ENCODE measurements at places on chromosomes 11 and 22.
A peak's percentile ranks its signal among the peaks of the same experiment; 100 is the strongest.

- DNase-seq = no peak
Observed at GRCh38 chr22:37058917-37059701, 7.6 kb downstream of the KCTD17 start.

GRCh38 chr11:60757231-60757800 lies 649 bp downstream of the MS4A15 start:
- no peak for DNase-seq

GRCh38 chr11:1480191-1480554 lies 6.4 kb downstream of the MOB2 start:
- no peak for DNase-seq

- DNase-seq = peak; percentile 68
Observed at GRCh38 chr22:37676736-37677492, 1.5 kb downstream of the LGALS1 start.

DNA sequence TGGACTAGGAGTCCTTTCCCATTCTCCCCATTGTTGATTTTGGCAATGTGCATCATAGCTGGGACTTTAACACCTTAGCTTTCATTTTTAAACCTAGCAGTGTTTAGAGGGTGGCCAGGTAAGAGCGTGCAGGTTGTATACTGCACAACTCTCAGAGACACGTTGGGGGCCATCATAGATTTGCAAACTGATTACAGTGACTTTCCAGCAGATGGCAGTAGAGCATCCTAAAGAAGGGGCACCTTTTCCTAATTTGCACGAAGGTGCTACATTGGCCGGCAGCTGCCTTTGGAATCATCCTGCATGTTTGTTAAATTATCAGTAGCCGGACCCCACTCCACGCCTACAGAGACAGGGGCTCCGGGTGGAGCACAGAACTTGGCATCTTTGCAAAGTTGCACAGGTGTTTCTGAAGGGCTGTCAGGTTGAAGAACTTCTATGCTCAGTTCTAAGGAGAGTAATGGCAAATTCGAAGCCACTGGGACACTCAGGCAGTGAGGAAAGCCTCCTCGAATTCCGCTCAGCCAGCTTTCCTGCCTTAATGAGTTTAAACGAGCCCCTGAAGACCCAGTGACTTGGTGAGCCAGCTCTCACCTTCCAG lies 7.7 kb downstream of the LHFPL7 start:
- peak; percentile 48 for DNase-seq

GRCh38 chr11:3380706-3381545 lies 2.0 kb upstream of the ZNF195 start:
- DNase-seq = no peak

DNA sequence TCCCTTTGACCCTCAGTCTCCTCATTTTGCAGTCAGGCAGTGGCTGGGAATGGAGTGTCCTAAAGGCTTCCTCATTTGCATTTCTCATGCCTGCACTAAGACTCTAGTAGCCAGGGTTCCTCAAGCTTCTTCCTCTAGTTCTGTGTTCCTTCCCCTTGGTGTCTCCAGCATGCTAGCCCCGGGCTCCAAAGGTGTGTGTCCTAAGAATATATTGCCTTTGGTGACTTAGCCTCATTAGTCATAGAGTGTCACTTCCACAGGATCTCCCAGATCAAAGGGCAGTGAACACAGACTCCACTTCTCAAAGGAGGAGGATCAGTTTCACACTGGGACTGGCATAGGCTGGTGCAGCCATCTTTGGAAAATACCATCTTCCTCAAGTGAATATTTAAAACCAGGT lies 21.4 kb upstream of the ACER3 start:
- DNase-seq = no peak

GRCh38 chr11:101323997-101324396 lies 194.4 kb upstream of the PGR start:
- DNase-seq = no peak

DNA sequence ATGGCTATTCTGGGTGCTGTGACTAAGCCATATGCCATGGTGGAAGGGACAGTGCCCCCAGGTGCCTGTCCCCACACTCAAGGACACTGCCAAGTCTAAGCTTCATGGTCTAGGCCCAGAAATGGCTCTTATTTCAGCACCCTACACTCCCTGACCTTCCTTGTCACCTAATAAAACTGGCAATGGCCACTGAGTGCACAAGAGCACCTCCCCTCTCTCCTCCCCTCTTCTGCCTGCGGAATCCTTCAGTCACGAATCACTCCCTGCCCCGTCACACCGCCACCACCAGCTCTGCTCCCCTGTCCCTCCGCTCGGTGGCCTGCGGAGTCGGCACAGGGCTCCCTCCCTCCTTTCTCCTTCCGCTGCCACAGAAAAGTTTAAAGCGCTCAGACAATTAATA lies 19.0 kb upstream of the LMO1 start:
- DNase-seq = peak; percentile 49

DNA sequence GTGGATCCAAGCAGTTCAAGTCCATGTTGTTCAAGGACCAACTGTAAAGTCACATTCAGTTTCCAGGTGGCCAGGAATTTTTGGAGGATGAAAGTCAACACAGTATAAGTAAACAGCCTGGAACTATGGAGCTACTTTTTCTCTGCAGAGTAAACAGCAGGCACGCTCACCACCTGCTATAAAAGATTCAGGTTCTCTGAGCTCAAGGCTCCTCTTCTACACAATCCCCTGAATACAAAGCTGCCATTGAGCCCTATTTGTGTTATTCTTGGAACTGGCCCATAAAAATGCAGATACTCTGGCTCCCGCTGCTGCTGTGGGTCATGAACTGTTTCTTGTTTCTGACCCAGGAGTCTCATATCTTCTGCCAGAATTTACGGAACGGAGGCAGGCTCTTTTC lies 56.9 kb upstream of the PRR5 start:
- no peak for DNase-seq

GRCh38 chr11:16494918-16495691 lies 138.8 kb upstream of the SOX6 start:
- DNase-seq = no peak

- DNase-seq = no peak
Observed at GRCh38 chr22:42073621-42074041, 417 bp upstream of the PHETA2 start.

- DNase-seq = no peak
Observed at GRCh38 chr11:3939211-3939610, 83.7 kb downstream of the STIM1 start.

DNA sequence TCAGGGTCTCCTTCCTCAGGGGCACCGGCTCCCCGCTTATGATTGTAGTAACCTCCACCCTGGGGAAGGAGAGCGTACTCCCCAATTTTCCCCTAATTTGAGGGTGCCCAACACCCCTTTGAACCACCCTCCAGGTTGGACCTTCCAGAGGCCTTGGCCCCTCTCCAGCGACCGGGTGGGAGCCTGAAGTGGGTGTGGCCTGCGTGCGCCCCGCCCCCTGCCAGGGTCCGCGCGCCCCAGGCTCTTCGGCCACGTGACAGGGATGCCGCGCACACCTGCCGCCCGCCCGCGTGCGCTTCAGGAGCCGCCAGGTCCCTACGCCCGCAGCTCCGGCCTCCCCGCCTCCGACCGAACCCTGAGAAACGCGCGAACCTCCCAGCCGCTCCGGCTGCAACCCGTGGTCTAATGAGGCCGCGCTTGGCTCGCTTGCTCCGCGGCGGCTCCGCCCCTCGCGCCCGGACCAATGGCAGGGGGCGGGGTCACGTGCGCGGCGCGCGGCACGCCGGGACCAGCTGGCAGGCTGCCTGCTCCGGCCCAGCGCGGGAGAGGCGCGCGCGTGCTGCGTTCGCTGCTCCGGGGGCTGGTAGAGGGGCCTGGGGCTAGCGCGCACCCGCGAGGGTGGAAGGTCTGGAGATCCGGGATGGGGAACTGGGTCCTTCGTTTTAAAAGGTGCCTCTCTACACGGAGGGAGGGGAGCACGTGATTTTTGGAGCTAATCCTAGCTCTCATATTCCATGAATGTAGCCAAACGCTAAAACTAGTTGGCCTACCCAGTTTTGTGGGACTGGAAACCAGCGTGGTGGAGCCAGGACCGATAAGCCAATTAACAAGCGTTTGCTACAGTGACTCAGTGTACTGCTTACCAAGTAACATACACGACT lies at the start of gene FOXRED2:
TSS of gene FOXRED2 (minus strand) at position 404 of the 881 bp plus-strand sequence. CDS start 618 bp downstream, outside the sequence.
- DNase-seq = peak; percentile 96

DNA sequence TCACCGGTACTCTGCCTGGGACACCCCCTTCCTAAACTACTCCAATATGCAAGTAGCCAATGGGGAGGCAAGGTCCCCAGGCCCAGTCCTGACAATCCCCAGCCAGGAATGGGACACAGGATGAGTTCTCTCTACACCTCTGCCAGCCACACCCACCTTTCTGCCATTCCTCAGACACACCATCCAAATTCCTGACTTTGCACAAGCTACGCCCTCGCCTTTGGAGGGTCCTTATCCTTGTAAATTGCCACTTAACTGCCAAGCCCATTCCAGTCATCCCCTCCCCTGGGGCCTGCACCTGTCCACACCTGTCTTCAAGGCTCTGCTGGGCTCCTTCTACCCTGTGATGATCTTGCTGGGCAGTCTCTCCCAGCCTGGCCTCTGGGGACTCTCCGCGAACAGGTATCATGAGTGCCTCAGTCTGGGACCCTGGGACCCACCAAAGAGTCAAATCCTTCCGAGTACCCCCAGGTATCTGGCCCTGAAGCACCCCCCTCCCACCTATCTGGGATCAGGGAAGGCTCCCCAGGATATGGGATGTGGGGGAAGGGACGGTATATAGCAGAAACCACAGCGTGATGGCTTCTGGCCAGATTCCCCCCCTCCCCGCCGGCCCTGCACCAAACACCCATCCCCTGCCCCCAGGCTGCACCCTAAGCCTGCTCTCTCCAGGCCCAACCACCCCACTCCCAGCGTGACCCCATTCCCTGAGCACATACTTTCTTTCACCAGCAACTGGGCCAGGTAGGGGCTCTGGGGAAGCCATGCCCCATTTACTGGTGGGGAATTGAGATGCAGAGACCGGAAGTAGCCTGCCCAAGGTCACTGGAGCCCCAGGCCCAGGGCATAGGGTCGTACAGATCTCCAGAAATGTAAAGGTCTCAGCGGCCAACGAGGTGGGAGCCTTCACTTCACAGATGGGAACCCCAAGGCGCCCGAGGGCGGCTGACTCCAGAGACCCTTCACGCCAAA lies 806 bp downstream of the ARAP1 start:
- no peak for DNase-seq

DNA sequence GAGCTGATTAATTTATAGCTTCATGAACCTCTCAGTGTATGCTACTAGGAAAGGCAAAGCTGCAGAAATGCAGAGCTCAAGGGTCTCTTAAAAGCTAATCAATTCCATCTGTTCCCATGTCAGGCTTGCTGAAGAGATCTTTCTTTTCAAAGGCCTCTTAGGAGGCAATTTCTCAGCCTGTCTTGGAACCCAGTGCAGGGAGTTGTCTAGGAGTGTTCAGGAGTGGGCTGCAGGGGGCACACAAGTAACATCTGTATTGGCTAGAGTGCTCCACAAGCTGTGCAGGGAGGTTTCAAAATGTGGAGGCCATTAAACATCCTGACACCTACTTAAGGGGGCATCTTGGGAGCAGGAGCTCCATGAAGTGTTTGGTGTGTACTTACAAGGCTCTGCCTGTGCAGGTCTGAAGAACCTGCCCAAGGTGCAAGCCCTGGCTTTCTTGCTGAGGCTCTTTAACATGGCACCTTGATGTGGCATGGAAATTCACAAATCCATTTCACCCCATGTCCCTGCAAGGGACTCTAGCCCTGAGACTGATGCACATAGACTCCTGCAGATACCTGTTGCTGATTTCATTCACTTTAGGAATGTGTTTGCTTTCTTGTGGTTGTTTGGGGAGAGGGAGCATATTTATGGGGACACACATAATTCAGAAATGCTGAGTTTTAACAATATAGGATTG lies 134.7 kb downstream of the ME3 start:
- no peak for DNase-seq

DNA sequence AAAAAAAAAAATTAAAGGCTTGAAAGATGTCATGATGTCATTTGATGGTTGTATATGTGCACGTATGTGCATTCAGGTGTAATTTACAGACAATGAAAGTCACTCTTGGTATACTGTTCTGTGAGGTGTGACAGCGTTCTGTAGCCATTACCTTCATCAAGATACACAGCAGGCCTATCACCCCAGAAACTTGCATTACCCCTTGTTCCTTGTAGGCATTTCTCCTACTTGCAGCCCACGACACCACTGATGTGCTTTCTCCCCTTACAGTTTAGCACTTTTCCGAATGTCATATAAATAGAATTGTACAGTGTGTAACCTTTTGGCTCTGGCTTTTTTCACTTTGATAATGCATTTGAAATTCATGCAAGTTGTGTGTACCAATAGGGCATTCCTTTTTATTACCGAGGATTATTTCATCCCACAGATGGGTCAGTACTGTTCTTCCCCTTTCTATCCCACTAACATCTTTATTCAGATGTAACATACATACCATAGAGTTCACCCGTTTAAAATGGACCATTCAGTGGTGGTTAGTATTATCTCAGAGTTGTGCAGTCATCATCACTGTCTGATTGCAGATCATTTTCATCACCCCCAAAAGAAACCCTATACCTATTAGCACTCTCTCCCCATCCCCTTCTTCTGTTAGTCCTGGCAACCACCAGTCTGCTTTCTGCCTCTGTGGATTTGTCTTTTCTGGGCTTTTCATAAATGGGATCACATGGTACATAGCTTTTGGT lies 30.3 kb downstream of the BCR start:
- no peak for DNase-seq

DNA sequence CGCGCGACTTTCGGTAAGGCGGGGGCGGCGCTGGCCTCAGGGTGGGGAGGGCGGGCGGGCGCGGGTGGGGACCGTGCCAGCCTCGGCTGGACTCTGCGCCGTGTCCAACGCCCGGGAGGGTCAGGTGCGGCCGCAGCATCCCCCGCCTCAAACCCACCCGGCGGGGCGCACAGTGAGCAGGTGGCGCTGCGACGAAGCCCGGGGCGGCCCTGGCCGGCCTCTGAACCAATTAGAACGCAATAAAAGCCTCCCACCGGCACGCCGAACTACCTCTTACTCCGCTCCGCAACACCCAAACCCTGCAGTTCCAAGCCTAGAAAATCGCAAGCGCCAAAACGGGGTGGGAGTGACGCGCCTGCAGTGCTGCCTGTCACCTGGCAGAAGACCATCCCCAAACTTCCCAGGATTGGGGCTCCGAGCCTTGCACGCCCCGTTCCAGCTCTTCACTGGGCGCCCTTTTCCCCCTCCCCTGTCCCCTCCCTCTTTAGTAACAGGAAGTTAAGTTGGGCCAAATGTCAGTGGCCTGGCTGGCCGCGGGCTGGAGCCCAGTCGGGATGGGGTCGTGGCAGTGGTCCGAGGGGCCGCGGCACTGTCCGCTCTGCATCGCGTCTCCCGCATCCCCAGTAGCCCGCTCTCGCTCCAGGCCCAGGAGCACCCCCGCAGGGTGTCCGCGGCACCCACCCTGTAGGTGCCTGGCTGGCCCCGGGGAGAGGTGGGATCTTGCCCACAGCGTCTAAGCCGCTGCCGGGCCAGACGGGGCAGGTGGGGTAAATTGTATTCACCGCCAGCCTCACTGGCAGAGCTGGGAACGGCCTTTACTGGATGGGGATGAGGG lies 541 bp downstream of the MICAL2 start:
- DNase-seq = peak; percentile 59

DNA sequence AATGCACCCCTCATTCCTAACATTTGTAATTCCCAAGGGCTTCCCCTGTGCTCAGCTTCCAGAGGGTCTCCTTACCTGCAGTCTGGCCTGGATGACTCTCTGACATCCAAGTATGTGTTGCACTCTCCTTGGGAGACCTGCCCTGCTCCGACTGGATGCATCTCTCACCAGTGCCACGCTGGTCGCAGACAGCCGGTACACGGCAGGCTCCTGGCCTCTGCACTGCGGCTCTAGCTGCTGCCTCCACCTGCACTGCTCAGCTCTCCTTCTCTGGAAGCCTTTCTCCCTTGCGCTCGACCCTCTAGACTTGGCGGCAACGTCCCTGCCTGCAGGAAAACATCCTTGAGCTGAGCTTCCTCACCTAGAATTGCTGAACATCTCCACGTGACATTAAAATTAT lies 685.9 kb downstream of the BRD1 start:
- DNase-seq = no peak
